ENCODE measurements at places on chromosomes 3 and 15. TPM values are rescaled to one million over a fixed set of nuclear protein-coding genes. Genes with fewer than 3 reads are reported as not detected.
A peak's percentile ranks its signal among the peaks of the same experiment; 100 is the strongest.

The SH3GL3 gene
- total RNA-seq, result not detected

The MELTF gene
- total RNA-seq, result 4.7 TPM

The C3orf20 gene
- not detected for total RNA-seq

The LYZL4 gene
- not detected for total RNA-seq

The SPINK8 gene
- not detected for total RNA-seq

The C3orf85 gene
- total RNA-seq, result not detected

DNA sequence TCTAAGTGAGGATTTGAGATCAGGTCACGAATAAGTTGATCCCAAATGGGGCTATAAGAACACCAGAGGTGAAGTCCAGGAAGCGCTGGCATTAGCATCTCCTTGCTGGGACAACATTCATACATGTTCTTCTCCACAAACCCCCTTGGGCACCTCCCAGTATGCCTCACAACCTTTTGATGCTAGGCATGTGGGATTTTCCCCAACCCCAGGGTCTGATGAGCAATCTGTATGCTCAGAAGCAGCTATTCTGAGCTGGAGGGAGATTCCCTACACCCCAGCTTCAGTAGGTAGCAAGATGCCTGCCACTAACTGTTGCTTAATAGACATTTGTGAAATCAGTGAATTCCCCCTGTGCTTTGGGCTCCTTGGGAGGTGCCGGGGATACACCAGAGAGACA lies 32.2 kb downstream of the SLC6A11 start:
- no peak for DNase-seq

DNA sequence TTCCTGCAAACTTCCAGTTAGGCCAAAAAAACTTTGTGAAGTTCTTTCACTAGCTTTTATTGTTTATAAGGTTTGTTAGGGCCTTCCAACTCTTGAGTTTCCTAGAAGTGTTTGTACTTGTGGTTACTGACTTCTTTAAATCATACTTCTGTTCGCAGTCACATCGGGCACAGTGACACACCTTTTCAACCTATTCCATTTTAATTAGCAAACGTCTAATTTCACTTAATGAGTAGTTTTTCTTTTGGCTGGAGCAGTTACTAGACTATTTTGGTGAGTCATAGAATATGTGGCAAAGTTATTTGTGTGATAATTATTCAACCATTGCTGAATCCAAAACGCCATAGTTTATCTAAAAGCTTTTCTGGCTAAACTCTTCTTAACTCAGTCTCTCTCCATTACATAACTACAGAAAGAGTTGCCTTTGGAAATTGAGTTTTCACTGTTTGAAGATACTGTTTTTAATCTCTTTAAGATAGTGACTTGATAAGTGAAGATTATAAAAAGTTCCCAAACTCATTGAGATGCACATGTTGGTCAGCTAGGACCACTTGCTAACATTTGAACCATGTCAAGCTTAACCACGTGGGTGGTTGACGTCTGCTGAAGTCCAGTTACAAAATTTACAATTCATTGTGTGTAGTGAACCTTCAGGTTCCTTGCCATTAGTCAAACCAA lies 21.5 kb downstream of the CNOT10 start:
- DNase-seq, result no peak

DNA sequence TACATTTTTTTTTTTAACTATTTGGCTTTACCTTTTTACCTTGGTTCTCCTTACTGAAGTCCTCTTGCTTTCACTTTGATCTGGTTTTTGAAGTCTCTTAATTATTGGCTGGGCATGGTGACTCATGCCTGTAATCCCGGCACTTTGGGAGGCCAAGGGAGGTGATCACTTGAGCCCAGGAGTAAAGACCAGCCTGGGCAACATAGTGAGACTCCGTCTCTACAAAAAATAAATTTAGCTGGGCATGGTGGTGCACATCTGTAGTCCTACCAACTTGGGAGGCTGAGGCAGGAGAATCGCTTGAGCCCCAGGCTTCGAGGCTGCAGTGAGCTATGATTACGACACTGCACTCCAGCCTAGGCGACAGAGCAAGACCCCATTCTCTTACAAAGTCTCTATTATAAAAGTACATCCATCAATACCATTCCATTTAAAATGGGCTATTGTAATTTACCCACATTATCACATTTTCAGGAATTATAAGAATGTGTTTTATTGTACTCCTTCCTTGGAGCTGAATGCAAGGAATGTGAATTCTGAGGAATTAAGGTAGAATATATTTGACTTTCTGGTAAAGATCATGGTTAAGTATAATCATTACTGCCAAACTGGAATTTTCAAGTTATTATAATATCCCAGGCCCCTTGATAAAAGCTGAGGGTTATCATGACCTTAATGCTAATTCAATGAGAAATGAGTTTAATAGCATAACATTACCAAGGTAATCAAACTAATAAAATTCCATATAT lies 49.0 kb downstream of the MSL2 start:
- DNase-seq, result no peak

- DNase-seq, result no peak
Observed at GRCh38 chr15:68526269-68526668, 52.5 kb upstream of the CORO2B start.

GRCh38 chr3:112640930-112641801 lies at the start of gene CCDC80:
CCDC80 (minus strand) TSS chr3:112641143; CDS start chr3:112639905, 1,238 bp downstream.
- peak; percentile 80 for DNase-seq

- peak; percentile 40 for DNase-seq
Observed at GRCh38 chr15:38414357-38414756, 39.6 kb upstream of the FAM98B start.

DNA sequence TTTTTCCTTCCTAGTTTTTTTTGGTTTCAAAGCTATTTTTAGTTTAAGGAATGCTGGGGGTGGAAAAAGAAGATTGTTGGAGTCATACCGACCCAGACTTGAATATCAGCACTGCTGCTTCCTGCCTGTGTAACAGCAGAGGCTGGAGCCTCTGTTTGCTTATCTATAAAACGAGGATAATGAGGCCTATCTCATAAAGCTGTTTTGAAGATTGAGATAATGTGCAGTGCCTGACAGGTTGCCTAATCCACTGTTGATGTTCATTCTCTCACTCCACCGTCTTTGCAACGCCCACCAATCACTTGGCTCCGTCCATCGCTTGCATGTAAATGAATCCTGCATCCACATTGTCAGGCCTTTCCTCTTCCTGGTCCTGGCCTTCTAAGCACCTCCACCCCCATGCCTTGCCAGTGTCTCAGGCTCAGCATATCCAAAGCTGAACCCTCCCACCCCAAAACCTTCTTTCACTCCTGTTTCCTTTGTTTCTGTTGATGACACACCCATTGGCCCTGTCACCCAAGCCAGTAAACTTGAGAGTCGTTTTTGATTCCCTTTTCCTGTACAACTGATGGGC lies 94.9 kb downstream of the MEX3B start:
- DNase-seq, result no peak

GRCh38 chr15:41560572-41560874 lies 1.5 kb downstream of the TYRO3 start:
- no peak for DNase-seq

DNA sequence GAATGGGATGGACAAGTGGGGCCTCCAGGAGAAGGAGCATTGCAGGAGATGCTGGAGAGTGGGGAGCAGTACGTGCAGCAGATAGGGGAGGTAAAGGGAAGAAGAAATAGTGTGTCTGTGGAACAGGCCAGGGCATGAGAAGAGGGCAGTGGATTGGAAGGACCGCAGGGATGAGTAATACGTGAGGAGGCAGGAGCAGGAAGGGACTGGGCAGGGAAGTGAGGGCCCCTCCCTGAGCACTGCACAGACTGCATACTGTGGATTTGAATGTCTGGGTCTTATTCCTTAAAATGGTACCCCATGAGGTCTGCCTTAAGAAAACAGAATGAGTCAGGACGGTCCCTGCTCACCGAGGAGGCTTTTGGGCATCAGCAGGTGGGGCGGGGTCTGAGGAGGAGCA lies 210.0 kb upstream of the NDN start:
- no peak for DNase-seq

DNA sequence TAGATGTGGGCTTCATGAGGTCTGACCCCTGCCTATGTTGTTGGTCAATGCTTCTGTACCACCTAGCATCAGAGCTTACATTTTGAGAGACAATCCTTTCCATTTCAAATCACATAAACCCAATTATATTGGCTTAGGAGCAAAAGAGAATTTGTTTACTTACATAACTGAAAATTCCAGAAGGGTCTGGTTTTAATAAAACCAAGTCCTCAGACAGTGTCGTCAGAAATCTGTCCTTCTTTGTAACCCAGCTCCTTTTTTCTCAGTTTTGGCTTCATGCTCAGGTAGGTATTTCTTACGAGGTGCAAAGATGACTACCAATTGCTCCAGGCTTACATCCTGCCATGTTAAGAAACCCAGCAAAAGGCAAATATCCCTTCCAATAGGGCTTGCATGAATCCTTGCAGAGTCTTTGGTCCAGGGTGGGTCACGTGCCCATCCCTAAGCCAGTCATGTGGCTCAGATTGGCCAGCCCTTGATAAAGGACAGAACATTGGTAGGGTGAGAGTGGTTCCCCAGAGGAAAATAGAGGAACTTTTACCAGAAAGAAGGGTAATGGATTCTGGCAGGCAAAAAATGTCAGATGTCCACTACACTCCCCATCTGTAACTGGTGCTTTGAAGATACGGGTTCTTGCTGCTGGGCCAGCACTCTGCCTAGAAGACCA lies 50.2 kb upstream of the VILL start:
- no peak for DNase-seq

GRCh38 chr3:117844676-117845075 lies 1135.1 kb downstream of the TUSC7 start:
- DNase-seq, result no peak

DNA sequence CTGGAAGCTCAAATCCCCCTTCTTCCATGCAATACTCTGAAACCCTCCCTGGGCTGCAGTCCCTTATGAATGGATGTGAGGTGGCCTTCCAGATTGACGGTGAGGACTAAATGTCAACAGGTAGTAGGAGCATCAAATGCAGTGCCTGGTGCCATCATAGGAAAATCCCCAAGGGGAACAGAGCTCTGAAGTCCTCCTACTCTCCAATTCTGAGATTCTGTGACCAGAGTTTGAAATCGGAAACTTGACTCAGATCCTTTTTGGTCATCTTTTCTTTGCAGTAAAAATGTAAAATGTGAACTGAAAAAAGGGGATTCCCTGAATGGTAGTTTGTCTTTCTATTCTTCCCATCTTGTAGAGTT lies 68.8 kb upstream of the TJP1 start:
- no peak for DNase-seq

GRCh38 chr3:50924638-50925037 lies 249.9 kb downstream of the DOCK3 start:
- DNase-seq, result no peak

DNA sequence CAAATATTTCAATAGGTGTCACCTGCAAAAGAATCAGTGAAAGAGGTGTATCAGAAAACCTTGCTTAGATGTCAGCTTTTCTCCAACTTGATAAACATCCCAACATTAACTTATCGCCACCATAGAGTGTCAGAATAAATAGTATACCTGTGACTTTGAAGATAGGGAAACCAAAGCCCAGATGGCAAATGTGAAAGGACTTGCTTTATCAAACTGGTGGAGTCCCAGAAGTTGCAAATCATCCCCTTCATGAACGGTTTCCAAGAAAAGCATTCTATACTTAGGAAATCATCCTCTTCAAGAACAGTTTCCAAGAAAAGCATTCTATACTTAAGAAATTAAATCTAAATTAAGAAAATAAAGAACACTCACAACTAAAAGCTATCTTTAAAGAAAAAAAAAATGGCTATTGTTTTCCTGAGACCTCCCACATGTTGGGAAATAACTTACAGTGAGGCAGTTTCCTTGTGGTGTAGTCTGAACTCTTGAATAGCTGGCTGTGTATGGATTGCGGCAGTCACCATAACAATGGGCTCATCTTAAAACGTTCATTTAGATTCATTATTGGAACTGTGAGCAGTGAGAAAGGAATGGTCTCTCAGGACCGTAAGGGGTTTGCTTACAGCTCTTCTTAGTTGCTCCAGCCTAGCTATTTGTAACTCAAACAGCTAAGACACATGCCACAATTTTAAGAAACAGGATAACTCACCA lies 56.5 kb downstream of the GHSR start:
- no peak for DNase-seq

GRCh38 chr3:101643861-101644613 lies 32.9 kb downstream of the ZBTB11 start:
- peak; percentile 41 for DNase-seq

GRCh38 chr3:143830063-143830462 lies 18.2 kb downstream of the SLC9A9 start:
- DNase-seq, result no peak

DNA sequence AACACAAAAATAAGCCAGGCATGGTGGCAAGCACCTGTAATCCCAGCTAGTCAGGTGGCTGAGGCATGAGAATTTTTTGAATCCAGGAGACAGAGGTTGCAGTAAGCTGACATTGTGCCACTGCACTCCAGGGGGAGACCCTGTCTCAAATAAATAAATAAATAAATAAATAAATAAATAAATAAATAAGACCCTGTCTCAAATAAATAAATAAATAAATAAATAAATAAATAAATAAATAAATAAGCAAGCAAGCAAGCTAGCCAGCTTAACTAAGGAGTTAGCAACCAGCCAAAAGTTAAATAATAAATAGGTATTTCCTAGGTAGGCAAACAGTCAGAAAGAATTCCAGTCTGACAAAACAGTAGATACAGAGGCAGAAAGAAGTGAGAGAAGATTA lies 123.9 kb downstream of the GALK2 start:
- no peak for DNase-seq

- no peak for DNase-seq
Observed at GRCh38 chr3:38545983-38546382, 49.8 kb downstream of the EXOG start.

DNA sequence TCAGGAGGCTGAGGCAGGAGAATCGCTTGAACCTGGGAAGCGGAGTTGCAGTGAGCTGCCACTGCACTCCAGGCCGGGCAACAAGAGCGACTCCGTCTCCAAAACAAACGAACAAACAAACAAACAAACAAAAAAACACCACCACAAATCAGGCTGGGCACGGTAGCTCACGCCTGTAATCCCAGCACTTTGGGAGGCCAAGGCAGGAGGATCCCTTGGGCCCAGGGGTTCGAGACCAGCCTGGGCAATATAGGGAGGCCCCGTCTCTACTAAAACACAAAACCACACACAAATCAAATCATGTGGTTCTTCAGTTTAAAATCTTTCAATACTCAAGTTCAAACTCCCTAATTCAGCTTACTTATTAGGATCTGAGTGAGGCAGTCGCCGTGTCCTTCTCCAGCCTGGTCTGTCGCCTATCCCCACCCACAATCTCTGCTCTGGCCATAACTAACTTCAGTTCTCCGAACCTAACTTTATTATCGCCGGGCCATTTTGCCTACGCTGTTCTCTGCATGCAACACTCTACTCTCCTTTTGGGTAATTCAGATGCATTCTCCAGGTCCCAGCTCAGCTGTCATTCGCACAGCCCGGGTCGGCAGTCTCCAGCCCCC lies 660 bp upstream of the RTF1 start:
- DNase-seq, result no peak

- DNase-seq, result no peak
Observed at GRCh38 chr3:184788751-184789150, 23.2 kb upstream of the VPS8 start.

- no peak for DNase-seq
Observed at GRCh38 chr3:66405701-66406091, 95.1 kb downstream of the LRIG1 start.

DNA sequence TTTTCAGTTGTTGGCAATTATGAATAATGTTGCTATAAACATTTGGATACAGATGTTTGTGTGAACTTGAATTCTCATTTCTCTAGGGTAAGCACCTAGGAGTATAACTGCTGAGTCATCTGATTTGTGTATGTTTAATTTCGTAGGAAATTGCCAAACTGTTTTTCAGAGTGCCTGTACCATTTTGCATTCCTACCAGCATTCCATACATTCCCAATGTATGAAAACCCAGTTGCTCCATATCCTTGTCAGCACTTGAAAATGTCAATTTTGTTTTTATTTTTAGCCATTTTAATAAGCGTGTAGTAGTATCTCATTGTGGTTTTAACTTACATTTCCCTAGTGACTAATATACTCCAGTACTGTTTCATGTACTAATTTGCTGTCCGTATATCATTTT lies 98.5 kb upstream of the TSC22D2 start:
- no peak for DNase-seq
